ENCODE measurements at places on chromosomes 5 and 9.
A peak's percentile ranks its signal among the peaks of the same experiment; 100 is the strongest.

- DNase-seq: no peak
Measured at GRCh38 chr9:121748727-121749423, 97.4 kb downstream of the DAB2IP start.

DNA sequence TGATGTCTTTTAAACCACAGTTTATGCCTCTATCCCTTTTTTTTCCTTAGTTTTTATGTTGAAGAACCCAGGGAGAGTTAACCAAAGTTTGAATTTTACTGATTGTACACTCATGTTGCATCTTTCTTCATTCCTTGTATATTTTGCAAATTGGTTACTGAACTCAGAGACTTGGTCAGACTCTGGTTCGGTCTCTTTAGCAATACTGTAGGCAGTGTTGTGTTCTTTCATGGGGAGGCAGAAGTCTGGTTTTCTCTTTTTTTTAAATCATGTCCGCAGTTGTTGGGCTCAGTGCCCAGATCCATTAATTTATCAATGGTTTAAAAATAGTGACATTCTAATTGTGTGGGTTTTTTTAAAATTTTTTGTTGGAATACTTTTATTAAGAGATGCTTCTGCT, 23.4 kb downstream of the UBE2R2 start:
- no peak for DNase-seq

DNA sequence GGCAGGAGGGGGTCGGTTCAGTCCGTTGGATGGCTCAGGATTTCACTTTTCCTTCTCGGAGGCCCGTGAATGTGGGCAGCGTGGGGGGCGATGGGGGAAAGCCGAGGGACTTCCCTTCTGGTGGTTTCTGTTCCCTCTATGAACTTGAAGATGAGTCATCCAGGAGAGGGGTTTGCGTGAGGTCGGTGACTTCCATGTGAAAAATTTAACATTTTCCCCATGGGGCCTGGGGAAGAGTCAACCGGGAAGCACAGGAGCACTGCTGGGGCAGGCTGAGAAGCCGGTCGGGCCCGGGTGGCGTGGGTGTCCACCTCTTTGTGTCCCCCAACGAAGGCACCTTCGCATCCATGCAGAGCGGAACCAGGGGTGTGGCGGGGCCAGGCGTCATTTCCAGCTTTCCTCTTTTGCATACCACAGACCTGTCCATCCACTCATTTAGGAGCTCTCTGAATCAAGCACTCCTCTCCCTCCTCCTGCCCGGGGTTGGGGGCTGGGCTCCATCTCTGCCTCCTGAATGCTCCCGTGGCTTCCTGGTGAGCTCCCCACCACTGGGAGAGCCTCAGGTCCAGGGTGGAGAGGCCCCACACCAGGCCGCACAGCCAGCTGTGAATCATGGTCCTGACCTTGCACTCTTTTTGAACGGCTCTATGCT, 68.4 kb downstream of the ANKRD33B start:
- DNase-seq: no peak

DNA sequence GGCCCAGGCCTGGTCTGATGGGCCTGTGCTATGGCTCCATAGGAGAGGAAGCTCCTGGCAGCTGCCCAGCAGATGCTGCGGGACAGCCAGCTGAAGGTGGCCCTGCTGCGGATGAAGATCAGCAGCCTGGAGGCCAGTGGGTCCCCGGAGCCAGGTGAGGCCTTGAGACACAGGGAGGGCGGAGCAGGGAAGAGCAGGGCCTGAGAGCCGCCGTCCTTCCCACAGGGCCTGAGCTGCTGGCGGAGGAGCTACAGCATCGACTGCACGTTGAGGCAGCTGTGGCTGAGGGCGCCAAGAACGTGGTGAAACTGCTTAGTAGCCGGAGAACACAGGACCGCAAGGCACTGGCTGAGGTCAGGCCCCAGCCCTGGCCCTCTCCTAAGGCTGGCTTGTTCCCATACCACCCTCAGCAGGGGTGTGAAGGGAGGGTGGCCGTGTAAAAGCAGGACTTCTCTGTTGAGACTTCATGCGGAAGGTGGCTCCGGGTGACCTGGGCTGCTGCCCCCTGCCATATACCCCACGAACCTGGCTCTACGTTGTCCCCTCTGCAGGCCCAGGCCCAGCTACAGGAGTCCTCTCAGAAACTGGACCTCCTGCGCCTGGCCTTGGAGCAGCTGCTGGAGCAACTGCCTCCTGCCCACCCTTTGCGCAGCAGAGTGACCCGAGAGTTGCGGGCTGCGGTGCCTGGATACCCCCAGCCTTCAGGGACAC, 4.5 kb downstream of the PKN3 start:
- DNase-seq: no peak

- no peak for DNase-seq
Measured at GRCh38 chr5:142325725-142326479, 1.1 kb upstream of the SPRY4 start.

DNA sequence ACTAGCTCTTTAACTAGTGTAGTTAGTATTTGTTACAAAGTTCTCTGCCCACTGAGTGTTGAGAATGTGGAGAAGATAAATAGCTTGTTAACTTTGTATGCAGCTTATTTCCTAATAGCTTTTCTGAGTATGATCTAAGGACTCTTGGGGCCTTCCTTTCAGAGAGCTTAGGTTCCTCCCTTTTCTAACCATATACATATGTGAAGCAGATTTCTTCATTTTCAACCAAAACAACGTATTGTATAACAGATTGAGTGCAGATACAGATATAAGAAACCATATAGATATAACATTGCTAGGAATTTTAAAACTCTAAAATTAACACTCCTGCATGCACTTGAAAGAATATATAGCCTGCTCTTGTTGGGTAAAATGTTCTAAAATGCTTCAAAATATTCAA, 70.4 kb downstream of the SCAMP1 start:
- no peak for DNase-seq

DNA sequence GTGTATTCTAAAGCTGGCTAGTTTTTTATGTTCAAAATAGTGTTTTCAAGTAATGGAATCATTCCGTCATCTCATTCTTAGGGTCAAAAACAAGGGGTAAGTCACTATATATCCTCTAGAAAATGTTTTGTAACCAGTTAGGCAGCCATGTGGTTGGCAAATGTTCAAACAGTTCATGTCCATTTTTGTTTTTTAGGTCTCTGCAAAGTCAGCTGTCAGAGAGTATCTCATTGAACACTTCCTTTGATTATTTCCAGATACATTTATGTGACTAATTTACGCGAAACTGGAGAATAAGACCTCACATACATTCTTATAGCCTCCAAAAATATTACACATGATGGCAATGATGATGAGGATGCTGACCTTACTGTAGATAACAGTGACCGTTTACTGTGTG, 50.4 kb downstream of the TRIO start:
- no peak for DNase-seq

GRCh38 chr5:113103330-113103729, 126.7 kb downstream of the DCP2 start:
- no peak for DNase-seq

DNA sequence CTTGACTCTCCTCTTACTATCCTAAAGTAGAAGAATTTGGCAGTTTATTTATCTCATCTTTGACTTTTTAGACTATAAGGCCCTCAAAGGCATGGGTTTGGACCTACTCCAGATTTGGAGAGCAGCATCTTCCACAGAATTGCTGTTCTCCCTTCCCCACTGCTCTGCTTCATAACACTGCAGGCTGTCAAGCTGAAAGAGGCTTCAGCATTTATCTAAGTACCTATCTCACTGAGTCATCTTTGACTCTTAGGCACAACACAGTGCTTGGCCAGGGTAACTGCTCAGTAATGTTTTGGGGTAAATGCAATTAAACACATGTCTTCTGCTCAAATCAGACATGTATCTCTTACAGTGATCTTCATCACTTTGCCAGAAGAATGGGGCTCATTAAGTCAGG, 60.6 kb downstream of the GRIN3A start:
- DNase-seq: no peak

DNA sequence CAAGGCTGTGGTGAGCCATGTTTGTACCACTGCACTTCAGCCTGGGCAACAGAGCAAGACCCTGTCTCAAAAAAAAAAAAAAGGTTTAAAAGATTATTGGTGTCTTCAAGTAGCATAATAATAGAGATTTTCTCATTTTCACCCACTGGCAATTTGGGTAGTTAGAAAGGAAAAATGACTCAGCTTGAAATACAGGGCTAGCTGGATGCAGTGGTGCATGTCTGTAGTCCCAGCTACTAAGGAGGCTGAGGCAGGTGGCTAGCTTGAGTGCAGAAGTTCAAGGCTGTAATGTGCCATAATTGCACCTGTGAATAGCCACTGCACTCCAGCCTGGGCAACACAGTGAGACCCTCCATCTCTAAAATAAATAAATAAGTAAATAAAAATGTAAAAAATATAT, 111.1 kb downstream of the ARRDC3 start:
- DNase-seq: no peak

GRCh38 chr5:132840313-132840712, 9.9 kb upstream of the SHROOM1 start:
- DNase-seq: no peak

- DNase-seq: no peak
Measured at GRCh38 chr5:3343211-3343610, 252.4 kb upstream of the IRX1 start.

- DNase-seq: no peak
Measured at GRCh38 chr5:139451176-139451575, 11.4 kb downstream of the ECSCR start.

- DNase-seq: no peak
Measured at GRCh38 chr9:29697011-29697410, 2123.7 kb upstream of the C9orf72 start.

DNA sequence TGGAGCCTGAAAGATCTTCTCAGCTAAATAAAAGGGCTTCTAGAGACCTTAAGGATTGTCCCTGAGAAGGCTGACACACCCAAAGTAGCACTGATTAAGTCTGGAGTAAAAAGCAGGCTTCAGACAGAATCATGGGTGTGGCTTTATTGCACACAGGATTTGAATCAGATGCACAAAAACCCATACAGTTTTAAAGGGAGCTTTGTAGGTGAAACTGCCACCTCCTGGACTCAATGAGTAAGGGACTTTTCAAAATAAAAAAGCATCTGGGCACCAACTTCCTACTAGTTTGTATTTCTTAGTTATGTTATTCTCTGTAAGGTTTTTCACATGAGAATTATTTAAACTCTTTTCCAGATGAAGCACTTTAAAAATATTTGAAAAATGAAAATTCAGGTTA, 129.4 kb downstream of the EDIL3 start:
- DNase-seq: no peak

- DNase-seq: no peak
Measured at GRCh38 chr5:151251621-151252020, 1.4 kb upstream of the GM2A start.

- no peak for DNase-seq
Measured at GRCh38 chr5:95374061-95374460, 17.1 kb upstream of the FAM81B start.

DNA sequence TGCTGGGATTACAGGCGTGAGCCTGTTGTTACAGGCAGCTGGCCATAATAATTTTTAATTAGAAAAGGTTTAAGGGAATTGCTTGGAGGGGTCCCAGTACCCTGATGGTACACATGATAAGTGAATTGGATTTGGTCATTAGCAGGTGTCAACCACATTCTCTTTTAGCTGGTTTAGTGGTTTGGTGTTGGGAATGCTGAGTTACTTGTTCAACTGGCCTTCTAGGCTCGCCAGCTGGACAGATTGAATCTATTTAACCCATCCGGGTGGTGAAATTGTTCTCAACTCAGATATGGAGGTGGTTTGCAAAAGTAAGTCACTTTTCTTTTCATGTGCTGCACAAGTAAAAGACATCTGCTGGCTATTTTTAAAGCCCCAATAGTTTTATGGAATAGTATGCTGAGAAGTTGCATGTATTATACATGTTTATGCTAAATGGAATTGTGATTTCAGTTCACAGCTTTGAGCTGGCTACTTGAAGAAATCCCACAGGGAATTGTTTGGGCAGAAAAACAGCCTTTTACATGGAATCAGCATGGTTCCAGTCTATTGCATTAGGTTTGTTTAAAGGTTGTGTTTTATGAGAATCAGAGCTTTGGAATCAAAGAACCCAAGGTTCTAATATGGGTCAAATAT, 149.8 kb upstream of the SLC28A3 start:
- DNase-seq: no peak

- no peak for DNase-seq
Measured at GRCh38 chr5:56710826-56711590, 104.3 kb upstream of the MAP3K1 start.

DNA sequence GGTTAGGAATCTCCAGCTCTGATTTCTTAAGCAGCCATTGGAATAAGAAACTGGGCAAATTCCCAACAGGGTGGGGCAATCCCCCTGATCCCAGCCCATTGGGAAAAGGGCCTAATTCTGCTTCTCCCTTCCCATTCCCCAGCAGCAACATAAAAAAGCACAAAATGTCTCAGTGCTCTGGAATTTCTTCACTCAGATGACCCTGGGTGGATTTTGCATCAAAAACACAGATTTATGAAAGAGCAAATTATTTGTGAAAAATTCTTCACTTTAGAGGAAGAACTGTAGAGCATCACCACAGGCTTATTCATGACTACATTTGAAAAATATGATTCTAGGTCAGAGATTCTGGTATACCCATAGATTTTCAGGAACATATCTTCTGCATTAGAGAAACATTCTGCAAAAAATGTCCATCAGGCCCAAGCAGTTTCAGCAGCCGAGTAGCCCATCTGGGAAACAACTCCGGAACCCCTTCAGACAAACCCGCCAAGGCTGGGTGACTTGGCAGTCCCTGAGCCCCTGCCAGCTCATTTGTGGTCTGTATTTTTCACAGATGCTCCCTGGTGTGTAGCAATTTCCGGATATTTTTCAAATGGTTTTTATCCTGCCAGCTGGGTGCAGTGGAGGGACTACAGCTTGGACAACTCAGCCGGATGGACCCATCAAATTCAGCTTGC, 102.1 kb upstream of the RANBP3L start:
- no peak for DNase-seq

- peak; percentile 74 for DNase-seq
Measured at GRCh38 chr9:114653556-114654159, 3.9 kb downstream of the TEX53 start.

GRCh38 chr9:5773324-5773999, 59.5 kb downstream of the ERMP1 start:
- DNase-seq: no peak

GRCh38 chr5:171845857-171846256, 60.2 kb downstream of the SMIM23 start:
- DNase-seq: no peak

GRCh38 chr9:95857896-95858295, 17.6 kb upstream of the ERCC6L2 start:
- DNase-seq: no peak
